Left lobe of liver (tissue), 2 donors: ENCODE measurements at places on chromosomes 2 and 18. TPM values are rescaled to one million over a fixed set of nuclear protein-coding genes. Genes with fewer than 3 reads are reported as not detected.

The KHK gene
- 267 TPM for total RNA-seq

The PROKR1 gene
- total RNA-seq: 0.05 TPM

The DSG1 gene
- total RNA-seq: 2.5 TPM

The FBXO36 gene
- total RNA-seq: 1.1 TPM

The SEMA4F gene
- 2.6 TPM for total RNA-seq

The GLB1L gene
- total RNA-seq: 3.1 TPM

The TMEM169 gene
- 1.5 TPM for total RNA-seq

The SPRED2 gene
- total RNA-seq: 17.3 TPM

The DTNA gene
- total RNA-seq: 1.6 TPM

The TANC1 gene
- total RNA-seq: 5.0 TPM

The TRABD2A gene
- total RNA-seq: 0.68 TPM

The CFC1 gene
- total RNA-seq: not detected

- no peak for DNase-seq
These were observed 23.3 kb downstream of the SCG2 start for GRCh38 chr2:223578846-223579245.

DNA sequence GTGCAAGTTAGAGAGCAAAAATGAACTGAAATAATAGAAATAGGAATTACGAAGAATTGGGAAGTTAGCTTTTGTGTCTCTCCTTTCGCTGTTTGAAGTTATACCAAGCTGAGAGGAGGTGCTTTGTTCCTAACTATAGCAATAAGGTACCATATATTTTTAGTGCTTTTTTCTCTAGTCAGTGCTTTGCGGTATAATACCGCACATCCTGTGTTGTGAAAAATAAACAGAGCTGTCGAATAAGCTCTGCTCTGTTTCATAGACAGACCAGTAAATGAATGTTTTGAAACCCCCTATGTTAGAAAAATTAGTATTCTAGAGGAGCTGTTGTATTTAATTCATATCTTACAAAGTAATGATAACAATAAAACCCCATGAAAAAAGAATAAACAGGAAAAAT is 130.8 kb downstream of the MAP4K4 start:
- DNase-seq: no peak

DNA sequence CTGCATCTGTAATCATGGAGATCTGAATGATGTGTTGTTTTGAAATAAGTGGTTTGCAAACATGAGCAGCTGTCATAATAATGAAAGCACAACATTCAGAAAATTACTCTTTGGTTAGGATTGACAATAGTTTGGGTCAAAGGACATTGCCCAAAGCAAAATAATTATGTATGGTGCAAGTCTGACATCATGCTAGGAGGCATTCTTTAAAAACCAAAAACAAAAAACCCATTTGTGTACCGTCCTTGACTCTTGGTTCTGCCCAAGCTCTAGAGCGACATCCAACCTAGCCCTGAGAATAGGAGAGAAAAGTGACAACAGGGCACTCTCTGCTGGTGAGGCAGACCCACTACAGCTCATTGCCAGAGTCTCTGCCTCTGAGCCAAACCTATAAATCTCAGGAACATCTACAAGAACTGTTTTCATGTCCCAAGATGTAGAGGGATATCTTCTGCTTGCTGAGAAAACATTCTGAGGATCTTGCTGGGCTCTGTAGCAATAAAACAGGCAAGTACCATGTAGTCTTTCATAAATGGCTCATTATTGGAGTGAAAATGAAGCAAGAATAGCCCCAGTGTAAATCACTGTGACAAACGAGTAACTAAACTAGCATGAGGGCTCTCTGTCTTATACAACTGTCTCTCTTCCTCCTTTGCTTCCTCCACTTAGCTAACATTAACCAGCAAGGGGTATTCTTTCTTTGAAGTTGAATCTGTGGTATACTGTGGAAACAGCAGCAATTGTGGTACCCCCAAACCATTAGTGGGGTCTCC is 266.8 kb upstream of the CXCR4 start:
- no peak for DNase-seq

- DNase-seq: no peak
These were observed 1.9 kb upstream of the CD226 start for GRCh38 chr18:69949538-69949936.

GRCh38 chr2:80073134-80073561 is 231.4 kb downstream of the LRRTM1 start:
- no peak for DNase-seq

DNA sequence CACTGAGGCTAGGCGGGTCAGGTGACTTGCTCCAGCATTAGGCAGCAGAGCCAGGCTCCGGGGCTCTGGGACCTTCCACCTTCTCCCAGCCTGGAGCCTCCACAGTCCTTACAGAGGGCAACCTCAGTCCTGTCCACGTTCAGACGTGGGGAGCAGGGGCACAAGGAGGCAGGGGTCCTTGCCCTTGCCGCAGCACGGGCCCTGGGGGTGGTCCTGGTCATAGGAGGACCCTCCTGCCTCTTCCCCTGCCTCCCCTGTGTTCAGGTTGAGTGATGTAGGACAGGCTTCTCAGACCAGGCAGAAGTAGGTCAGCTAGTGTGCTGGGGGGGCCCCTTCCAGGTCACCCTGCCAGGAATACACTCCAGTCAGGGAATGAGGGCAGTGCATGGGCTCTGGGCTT is 5.4 kb upstream of the ARHGEF4 start:
- no peak for DNase-seq

- no peak for DNase-seq
These were observed 141.4 kb upstream of the DOK6 start for GRCh38 chr18:69259282-69259681.

- DNase-seq: no peak
These were observed 16.9 kb downstream of the C2orf74 start for GRCh38 chr2:61178603-61179545.

DNA sequence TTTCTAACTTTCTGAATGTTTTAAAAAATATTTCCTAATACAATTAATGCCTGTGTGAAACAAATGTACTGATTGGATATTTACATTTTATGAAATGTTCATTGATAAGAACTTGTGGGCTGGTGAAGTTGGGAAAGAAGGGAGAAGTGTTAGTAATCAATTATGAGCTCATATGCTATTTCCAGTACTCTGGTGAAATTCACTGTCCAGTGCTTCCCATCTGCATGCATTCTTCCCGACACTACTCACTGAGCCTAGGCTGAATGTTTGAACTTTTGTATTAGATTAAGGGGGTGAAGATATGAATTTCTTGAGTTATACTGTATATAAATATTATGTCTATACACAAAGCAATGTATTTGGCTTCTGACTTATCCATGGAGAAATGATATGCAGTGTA is 36.0 kb downstream of the SKA1 start:
- no peak for DNase-seq

DNA sequence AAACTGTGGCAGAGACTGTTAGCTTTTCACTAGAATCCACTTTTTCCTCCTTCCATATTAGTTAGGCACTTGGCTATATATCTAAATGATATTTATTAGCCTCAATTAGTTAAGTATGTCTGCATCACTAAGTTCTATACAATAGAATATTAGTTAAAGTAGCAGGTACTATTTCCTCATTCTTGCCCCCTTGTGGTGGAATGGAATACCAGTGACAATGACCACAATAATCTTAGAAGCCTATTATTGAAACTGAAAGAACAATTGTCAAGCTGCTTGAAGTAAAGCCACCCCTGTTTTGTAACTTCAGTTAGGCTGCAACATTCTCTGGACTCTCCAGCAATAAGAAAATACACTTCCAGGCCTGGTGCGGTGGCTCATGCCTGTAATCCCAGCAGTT is 476.3 kb upstream of the VWC2L start:
- DNase-seq: no peak

DNA sequence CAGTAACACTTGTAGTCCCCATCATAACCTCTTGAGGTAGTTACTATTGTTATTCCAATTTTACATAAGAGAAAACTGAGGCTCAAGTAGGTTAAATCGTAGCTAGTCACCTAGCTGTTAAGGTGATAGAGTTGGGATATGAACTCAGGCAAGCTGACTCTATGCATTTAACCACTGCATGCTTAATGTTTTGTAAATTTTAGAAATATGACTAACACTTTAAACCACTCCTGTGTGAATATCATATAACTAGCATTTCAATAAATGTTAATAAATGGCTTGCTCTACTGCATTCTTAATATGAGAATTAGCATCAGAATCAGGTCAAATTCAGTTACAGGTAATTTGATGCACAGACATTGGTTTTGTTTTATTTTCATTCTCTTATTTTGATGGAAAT is 35.6 kb upstream of the CREB1 start:
- no peak for DNase-seq

DNA sequence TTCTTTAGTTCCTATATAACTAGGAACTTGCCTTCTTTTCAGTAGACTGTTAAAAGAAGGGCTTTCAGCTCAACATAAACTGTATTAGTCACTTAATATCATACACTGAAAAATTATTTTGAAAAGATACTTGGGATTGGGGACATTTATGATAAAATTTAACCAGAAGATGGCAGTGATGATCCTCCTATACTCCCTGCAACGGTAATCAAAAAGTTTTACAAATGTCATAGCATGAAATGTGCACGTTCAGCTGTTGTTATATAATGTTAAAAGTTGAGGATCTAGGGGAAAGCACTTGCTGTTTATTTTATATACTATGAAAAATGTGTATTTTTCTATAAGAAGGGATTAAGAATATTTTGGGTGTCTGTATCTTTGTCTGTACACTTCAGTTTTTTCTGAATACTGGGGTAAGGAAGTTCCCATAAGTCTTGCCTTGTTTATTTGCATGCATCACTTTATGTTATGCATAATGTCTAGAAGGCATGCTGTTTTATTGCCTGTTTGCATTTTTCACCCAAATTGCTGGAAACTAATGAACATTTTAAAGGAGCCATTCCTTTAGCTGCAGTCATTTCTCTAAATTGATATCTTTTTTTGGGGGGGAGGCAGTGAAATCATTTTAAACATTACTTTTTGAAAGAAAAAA is 19.0 kb downstream of the DYNC1I2 start:
- no peak for DNase-seq

DNA sequence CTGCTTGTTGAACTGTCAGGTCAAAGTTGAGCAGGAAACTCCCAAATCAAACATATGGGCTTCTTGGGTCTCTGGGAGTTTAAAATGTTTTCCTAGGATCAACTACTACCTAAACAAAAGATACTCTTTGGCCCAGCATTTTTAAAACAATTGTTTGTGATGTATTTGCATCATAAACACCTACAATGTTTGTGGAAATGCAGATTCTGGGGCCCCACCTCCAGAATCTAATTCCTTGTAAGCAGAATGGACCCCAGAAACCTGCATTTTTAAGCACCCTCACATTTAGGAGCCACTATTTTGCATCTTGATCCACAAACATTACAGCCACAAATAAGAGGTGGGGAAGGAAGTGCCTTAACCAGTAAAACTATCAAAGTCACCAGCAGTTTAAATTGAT is 104.1 kb downstream of the TMEM131 start:
- DNase-seq: no peak

DNA sequence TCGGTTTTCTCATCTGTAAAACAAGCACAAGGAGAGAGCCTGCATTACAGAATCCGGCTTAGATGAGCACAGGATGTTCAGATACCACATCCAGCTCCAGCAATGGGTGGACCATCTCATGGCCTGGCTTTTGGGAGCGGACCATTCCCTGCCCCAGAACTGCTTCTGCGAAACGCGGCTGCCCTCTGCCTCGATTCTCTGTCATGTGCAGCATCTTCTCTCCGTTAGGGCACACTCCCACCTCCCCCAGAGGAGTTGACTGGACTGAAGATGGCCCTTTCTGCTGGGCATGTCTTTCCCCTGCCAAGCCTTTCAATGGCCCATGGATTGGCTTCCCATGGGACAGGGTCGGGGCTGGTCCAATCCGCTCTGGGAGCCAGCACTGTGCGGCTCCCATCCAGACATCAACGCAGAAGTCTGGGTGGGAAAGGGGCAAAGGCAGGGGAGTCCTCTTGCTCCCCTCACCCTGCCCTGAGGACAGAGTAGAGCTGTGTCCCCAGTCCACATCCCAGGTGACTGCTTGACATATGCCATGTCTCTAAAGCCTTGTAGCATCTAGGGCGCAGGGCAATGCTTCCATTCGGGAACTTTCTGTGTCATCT is 14.3 kb upstream of the FAHD2A start:
- DNase-seq: no peak

DNA sequence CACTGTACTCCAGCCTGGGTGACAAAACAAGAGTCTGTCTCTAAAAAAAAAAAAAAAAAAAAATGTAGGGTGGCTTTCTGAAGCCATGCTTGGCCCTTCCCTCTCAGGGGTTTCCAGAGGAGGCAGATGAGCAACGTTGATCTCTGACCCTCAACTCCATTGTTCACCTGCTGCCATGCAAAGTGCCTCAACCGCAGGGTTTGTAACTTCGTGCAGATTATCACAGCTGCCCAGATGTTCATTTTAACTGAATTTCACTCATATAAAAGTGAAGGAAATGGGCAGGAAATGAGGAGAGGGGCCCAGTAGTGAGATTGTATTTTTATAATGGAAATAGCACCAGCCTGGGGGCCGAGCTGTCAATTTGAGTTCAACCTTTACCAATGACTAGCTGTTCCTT is 14.9 kb upstream of the B3GNT2 start:
- no peak for DNase-seq
